SW480 (cell line): ENCODE measurements at places on chromosomes 16 and 17.

GRCh38 chr17:47852113-47852949 is 1.4 kb upstream of the SP6 start:
- DNase-seq = no peak

- no peak for DNase-seq
Measured at GRCh38 chr16:29900888-29901606, 759 bp downstream of the ASPHD1 start.

DNA sequence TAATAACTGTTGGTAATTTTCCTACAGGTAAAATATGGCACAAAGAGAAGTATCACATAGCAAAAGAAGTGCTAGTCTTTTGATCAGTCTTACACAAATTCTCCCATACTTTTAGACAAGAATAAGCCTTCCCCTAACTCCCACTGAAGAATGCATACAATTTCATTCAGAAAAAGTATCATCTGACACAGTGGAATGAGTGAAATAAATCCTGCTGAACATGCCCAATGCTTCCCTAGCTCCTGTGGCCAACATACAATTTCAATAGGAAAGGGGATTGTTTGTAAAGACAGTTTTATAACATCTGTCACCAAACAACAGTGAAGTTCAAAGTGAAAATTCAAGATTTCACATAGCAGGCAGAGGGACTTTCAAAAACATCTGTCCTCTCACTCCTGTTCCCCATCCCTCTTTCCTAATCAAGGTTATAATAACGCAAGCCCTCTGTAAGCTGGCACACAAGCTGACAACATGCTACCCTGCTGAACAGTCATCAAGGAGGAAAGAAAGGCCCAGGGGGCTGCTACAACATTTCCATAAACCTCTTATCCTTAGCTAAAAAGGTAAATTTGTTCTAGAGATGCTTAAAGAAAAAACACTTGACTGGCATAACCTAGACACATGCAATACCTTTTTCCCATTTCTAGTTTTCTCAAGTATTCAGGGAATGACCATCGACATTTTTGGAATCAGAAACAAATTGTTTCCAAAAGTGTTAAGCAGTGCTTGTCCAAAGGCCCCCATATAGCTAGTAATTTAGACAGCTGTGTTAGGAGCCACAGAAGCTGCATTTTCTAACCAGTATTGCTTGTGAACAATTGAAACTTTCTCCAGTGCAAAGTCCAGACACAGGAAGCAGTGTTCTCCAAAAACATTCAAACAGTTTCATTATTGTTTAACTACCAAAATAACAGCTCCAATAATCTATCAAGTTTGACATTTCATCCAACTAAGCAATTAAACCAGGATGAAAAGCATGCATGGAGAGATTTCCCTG is 11.5 kb upstream of the RFFL start:
- no peak for DNase-seq

DNA sequence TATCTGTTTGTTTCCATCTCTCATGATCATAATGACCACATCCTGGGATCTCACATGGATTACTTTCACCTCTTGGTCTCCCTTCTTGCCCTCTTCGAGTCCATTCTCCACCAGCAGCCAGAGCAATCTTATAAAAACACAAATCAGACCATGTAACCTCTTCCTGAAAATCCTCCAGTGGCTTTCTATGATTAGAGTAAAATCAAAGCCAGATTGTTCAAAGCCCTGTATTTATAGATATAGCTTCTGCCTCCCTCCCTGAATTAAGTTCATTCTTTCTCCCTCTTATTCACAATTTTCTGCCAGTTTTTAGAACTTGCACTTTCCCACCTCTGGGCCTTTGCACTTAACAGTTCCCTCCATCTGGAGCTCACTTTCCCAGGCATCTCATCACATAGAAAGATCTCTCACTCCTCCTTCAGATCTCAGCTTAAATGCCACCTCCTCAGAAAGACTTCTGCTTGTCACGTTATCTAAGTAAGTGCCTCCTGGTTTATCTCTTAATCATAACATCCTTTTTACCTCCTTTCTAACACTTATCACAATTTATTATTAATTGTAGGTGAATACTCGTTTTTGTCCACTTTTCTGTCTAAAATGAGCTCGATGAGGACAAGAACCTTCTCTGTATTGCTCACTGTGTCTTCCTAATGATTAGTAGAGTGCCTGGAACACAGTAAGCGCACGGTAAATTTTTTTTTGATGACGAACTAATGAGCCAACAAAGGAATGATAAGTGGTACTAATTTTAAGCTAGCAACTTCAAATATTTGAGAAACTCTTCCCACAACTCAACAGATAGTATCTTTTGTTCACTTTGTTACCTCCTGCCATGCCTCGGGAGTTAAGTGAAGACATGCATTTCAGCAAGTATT is 80.5 kb downstream of the CYB561 start:
- DNase-seq = no peak

DNA sequence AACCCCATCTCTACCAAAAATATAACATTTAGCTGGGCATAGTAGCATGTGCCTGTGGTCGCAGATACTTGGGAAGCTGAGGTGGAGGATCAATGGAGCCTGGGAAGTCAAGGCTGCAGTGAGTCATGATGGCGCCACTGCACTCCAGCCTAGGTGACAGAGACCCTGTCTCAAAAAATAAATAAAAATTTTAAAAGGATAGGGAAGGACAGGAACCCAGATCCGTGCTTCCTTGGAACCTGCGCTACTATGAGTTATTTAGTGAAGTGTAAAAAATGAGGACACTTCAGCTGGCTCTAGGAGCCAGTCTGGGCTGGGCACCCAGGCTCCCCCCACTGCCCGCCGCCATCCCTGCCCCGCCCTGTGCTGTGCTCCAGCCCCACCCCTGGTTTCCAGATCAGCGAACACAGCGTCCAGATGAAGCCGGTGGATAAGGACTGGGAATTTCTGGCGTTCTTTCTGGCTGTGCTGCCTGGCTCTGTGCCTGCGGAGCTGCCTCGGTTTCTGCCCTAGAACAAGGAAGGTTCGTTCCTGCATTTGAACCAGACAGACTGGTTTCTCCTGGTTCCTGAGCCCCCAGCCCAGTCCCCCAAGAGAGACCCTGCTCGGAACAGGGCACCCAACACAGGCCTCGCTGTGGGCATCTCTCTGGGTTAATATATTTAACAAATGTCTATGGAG is 18.5 kb downstream of the PLLP start:
- DNase-seq = peak; percentile 60

DNA sequence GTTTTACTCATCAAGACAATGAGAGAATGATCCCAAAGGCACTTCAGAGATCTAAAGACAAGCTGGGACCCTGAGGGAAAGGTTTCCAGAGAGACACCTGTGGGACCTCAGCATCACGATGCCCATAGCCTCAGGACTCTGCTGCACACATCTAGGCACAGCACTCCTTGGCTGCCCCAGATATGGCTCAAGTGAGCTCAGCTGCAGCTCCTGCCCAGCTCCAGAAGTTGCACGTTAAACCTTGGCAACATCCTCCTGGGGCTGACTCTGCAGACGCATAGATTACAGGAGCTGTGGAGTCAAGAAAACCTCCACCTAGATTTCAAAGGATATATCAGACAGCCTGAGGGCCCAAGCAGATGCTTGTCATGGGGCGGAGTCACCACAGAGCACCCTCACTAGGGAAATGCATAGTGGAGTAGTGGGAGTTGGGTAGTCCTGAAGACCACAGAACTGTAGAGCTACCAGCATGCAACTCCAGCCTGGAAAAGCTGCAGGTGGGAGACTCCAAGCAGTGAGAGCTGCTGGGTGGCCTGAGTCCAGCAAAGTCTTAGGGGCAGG is 582.0 kb downstream of the CDH11 start:
- no peak for DNase-seq

GRCh38 chr16:56658327-56658875 is 642 bp downstream of the MT1F start:
- DNase-seq = no peak

GRCh38 chr16:87681981-87682570 is 79.8 kb downstream of the JPH3 start:
- DNase-seq = peak; percentile 13
